NCI-H1105 (cell line): ENCODE measurements at places on chromosomes 2 and 18.

GRCh38 chr18:59208602-59209125 is 11.3 kb upstream of the GRP start:
- no peak for DNase-seq

GRCh38 chr2:172377408-172377807 is 50.0 kb upstream of the ITGA6 start:
- no peak for DNase-seq

GRCh38 chr2:121994238-121995206 is 239.1 kb downstream of the TSN start:
- DNase-seq, result no peak

DNA sequence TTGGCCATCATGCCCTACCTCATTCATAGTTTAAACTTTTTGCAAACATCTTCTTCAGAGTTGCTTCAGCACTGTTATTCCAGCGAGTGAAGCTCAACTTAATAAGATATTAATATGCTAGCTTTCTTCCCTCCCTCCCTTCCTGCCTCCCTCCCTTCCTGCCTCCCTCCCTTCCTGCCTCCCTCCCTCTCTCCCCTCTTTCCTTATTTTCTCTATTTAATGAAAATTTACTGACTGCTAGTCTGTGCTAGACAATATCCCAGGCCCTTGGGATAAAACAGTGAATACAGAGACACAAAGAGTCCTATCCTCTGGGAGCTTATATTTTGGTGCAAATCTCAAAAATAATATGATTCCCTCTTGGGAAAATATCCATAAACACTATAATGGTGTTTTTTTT is 42.9 kb downstream of the DOCK10 start:
- DNase-seq, result no peak

DNA sequence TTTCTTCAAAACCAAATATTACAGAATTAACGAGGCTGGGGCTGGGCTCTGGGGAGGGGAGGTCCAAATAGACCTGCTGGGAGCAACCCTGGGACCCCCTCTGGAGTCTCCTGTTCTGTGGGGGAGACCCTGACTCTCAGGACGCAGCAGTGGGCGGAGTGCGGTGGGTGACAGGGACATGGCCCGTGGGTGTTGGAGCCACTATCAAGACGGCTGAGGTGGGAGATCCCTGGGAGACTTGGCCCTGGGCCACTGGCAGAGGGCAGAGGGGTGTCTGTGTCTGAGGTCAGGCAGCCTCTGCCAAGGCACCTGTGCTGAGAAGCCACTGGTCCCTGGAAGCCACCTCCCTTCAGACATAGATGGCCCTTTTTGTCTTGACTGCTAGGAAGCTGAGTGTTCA is 79.5 kb upstream of the CTDP1 start:
- DNase-seq, result no peak
